ENCODE measurements at places on chromosomes 3 and 15.

- DNase-seq, result no peak
Observed at GRCh38 chr3:23648326-23648995, 157.3 kb upstream of the UBE2E1 start.

DNA sequence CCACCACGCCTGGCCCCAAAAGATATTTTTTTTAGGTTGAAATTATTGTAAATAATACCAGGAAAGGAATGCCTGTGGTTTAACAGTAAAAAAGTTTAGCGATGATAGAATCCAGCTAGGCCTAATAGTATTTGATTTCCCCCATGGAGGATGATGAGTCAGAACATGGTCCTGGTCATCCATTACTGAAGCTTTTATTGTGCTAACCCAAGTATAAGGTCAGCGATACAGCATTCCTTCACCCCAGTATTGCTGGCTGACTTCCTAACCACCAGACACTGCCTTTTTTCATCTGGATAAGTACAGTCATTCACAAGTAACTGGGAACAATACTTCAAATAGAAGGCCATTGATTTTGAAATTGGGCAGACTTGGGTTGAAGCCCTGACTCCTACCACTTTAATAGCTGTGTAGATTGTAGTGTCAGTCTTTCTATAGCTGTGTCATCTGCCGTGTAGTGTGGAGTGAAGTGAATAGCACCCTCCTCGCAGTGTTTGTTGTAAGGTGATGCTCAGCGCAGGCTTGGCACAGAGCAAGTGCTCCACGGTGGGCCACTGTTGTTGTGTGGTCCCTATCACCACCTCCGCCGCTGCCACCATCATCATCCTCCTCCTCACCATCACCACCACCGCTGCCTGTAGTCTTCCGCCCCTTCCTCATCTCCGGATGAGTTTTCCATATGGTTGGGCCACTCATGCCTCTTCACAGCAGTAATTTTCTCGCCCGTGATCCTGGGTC is 436.0 kb upstream of the TPM1 start:
- DNase-seq, result no peak

DNA sequence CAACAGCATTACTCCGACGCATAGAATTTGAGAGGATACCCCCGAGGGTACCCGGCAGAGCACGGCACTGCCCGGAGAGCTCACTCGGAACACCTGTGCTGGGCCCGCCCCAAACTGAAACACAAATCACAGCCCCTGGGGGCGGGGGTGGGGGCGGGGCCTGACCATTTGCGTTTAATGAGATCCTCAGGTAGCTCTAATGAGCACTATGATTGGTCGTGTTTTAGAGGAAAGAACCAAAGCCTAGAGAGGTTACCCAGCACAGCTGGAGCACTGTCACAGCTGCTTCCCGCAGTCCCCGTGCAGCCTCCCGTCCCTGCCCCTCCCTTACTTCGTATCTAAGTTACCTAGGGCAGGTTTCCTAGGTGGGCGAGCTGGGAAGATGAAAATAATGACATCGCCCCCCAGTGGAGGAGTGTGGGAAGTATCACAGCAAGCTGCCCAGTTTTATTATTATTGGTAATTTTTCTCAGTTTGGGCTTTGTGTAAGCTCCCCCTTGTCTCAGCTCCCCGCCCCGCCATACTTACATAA is 187.1 kb downstream of the PDE8A start:
- no peak for DNase-seq

- DNase-seq, result peak; percentile 38
Observed at GRCh38 chr15:97909291-97909891, 51.1 kb upstream of the ARRDC4 start.
